ENCODE measurements at places on chromosomes 5 and 9.

DNA sequence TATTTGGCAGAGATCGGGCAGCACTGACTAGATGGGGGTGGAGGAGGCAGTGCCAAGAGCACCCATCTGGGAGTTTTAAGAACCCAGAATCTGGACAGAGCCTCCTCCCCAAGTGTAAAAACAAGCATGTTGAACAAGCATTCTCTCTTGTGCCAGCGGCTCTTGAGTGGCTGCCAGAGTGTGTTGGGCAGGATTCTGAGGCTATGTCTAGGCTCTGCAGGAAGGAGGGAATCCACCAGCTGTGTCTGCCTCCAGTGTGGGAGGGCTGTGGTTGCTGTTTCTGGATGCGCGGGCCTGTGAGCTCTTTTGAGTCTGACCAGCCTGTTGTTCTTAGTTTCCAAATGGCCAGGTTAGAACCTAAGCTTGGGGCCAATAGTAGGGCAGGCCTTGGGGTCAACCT is 39.8 kb downstream of the HMCN2 start:
- no peak for DNase-seq

DNA sequence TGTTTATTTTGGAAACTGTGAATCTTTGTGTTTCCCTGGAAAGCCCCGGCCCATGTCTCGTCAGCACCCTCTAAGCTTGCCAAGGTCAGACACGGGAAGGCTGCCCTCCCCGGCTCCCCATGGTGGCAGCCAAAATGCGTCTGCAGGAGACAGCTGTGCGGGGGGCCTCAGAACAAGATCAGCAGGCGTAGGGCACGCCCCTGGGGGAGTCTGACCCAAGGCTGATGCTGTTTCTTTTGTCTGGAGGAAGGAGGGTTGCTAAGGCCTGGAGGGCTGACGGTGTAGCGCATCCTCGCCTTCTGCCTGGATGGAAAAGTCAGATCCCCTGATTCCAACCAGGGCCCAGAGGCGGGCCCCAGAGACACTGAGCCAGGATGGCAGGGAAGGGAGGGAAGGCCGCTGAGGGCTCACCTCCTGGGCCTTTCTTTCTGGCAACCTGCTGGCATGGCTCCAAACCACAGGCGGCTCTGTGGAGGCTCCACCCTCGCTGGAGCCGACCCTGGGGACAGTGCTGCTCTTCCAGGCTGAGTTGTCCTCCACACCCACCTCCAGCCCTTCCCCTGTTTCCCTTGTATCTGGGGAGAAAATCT is 57.2 kb downstream of the OLFM1 start:
- DNase-seq, result no peak

DNA sequence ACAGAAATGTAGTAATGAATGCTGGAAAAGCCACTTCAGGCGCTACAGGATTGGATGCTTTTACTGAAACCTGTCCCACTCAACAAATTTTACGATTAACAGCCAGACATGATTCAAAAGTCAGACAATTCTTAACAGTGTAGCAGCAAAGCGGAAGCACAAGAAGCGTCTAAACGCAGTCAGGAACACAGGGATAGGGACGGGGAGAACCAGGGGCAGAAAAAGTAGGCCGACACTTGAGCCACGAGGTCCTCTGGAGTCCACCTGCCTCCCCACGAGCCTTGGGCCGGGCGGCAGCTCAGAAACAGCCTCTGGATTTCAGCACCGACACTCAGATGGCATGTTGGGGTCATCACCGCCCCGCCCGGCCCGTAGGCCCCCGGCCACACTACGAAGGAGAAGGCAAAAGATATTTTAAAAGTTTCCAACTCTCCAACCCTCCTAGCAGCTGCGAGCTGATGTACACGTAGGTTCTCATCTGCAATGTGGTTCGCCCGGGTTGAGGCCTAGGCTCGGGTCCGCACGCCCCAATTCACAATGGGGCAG is 615 bp downstream of the RACK1 start:
- peak; percentile 23 for DNase-seq

- DNase-seq, result no peak
These were observed 535.3 kb downstream of the PRDM9 start for GRCh38 chr5:24042688-24043087.

- DNase-seq, result no peak
These were observed 306.8 kb upstream of the NMUR2 start for GRCh38 chr5:152711801-152712388.

DNA sequence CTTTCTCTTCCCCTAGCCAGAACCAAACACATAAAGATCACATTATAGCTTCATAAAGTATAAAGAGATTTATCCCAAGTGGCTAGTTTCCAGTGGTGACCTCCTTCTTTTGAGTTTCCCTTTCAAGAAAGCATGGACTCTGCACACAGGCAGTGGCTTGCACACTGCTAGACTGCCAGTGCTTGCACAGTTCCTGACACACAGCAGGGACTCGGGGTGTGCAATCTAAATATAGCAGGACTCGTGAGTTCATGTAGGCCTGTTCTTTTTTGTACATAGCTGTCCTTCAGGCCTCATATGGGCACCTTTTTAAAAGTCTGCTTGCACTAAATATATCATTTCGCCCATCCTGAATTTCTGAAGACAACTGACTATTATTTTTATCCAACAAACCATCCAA is 308.6 kb downstream of the FBXL7 start:
- no peak for DNase-seq

- DNase-seq, result no peak
These were observed 21.7 kb downstream of the CDH10 start for GRCh38 chr5:24623031-24623430.

DNA sequence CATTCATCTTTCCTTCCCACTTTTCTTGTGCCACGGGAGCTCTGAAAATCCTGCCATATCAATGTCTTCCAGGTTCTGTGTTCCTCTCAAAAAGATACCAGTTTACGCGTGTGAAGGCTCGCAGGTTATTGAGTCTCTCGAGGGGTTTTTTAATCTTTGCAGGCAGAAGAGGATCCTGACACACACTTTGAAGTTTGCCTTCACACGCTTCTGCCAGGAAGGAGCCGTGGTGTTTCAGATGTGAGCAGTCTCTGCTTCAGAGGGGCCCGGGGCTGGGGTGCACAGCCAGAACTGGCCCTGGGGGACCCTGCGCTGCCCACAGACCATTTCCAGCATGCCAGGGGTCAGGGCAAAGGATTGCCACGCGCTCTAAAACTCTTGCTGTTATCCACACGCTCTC is 167.2 kb downstream of the TTLL11 start:
- no peak for DNase-seq

DNA sequence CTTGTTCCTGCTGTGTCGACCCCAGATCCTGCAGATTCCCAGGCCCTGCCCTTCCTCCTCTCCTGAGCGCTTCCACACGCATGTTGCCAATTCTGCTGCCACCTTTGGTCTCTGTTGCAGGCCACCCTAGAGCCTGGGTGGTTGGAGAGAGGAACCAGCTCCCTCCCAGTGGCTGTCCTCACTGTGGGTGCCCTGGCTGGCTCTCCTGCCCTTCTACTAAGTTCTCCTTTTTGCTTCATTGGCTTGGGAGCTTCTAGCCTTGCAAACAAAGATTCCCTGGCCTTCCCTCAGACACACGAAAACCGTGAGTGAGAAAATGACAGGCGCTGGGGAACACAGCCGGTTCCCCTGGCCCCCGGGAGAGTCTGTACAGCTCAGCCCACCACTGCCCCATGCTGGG is 14.2 kb upstream of the NCS1 start:
- DNase-seq, result no peak

DNA sequence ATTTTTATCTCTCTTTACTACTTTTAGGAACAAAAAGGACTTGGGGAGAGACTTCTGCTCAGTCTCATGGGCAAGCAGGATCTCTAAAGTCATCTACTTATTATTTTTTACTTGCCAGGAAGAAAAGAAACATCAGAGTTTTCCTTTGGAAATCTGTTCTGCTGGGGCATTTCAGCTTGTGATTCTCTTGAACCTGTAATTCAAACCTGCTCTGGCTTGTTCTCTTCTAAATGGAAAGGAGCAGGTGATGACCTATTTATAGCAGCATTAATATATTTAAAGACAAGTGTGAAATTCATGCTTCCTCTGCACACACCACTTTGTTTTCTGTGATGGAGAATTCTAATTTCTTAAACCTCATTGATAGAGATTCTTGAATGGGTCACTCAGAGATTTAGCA is 2.0 kb downstream of the ADCY2 start:
- DNase-seq, result peak; percentile 13

DNA sequence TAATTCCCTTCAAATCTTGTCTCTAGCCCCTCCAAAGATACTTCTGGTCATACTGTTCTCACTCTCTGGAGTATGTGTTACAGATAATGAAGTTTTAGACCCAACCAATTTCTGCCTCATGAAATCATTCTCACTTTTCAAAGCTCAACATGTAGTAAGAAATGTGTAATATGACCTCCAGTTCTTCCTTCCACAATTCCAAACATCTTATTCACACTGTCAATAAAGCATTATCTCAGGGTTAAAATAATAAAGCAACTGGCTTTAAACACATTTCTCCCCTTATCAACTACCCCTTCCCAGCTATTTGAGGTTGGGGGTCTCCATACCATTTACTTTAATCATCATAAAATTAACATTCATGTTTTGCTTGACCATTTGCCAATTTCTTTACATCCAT is 654.1 kb downstream of the RAB3C start:
- DNase-seq, result no peak

DNA sequence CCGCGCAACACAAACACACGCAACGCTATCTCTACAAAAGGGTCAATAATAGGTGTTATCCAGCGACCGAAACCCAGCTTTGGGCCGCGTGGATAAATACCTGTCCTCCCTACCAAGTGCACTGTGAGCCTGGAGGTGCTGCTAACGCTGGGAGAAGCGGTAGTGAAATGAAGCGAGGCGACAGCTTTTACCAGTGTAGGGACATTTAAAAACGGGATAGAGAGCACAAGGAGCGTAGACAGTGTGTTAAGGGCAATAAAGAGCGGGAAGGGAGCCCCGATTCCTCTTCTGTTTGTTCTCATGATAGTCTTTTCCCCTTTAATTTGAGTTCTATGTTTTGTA is 421 bp upstream of the DEPDC1B start:
- DNase-seq, result peak; percentile 24

GRCh38 chr9:132946211-132946610 is 1.8 kb upstream of the TSC1 start:
- DNase-seq, result no peak

DNA sequence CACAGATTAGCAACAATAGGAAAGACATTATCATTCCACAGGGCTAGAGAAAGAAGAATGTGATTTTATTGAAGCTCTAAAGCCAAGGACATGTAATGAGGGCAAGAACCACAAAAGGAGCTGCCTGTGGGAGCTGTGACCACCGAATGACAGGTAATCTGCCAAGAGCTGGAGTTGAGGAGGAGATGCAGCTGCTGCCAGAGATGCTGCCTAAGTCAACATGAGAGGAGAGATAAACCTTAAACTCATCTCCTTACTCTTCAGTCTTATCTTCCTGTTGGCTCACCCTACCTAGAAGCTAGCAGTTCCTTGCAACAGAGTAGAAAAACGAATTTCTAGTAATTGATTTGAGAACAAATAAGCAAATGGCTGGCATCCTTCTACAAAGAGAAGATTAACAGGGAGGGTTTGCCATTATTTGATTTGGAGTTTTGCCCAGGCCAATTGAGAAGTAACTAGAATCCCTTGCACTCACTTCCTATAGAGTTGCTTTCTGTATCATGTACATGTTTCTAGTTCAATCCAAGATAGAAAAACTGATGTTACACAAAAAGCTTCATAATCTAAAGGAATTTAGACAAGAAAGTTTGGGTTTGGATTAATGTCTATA is 539.2 kb downstream of the TLE1 start:
- no peak for DNase-seq

- DNase-seq, result no peak
These were observed 48.9 kb upstream of the CHD1 start for GRCh38 chr5:98977723-98978122.

Data from MM.1S (cell line).